ENCODE measurements at places on chromosomes 3 and 15.

GRCh38 chr3:4983739-4984510, 4.7 kb downstream of the BHLHE40 start:
- DNase-seq, result no peak

GRCh38 chr15:66405007-66405406, 18.3 kb downstream of the MAP2K1 start:
- no peak for DNase-seq

- no peak for DNase-seq
These were observed 16.1 kb downstream of the CD276 start for GRCh38 chr15:73700041-73700842.

DNA sequence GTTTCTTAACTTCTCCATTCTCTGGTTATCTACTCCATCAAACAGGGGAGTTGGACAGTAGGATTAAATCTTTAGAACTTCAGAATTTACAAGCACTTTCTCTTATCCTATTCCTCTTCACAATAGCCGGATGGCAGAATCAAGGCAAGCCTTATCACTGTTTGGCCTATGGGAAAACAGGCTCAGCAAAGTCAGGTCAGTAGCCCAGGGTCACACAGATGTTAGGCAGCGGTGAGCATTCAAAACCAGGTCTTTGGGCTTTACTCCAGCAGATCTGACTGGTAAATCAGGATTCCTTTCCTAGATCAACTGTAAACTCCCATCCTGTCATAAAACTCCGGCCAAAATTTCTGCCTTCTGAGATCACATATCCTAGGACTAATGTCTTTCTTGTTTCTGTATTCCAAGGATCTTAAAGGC, 258.4 kb downstream of the OPA1 start:
- no peak for DNase-seq

DNA sequence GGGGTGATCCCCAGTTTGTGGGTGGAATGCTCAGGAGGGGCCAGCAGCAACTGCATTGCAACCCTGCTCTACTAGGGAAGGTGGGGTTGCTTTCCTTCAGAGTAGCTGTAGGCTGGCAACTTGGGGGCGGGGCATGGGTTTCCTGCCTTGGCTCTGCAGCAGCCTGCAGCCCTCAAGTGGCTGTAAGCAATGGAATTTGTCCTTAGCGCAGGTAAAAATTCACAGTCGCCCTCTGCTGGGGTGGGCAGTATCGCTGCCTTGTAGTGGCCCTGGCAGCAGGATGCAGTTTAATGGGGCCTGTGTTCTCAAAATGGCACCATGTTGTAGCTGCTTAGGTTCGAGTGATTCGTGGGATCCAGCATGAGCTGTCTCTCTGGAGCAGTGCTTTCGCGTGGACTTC, 29.8 kb downstream of the STT3B start:
- no peak for DNase-seq

- DNase-seq, result no peak
These were observed 105.1 kb downstream of the MEX3B start for GRCh38 chr15:81940467-81941451.

GRCh38 chr3:8970971-8971589, 7.8 kb upstream of the RAD18 start:
- DNase-seq, result no peak

GRCh38 chr3:124741027-124741426, 10.8 kb downstream of the UMPS start:
- peak; percentile 69 for DNase-seq

- no peak for DNase-seq
These were observed 15.9 kb upstream of the SPTSSB start for GRCh38 chr3:161386991-161387770.

DNA sequence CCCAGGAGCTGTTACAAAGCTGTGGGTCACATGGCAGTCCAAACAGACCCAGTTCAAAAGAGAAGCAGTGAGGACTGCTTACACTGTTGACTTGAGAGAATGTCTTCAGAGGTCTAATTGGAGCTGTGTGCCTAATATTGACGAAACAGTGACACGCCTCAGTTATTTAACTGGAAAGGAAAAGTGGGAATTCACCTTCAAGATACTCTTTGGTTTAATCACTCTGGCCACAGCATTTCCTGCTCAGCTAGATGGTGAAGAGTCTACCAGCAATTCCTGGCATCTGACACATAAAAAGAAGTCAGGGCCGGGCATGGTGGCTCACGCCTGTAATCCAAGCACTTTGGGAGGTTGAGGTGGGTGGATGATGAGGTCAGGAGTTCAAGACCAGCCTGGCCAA, 326.4 kb downstream of the SV2B start:
- peak; percentile 66 for DNase-seq

DNA sequence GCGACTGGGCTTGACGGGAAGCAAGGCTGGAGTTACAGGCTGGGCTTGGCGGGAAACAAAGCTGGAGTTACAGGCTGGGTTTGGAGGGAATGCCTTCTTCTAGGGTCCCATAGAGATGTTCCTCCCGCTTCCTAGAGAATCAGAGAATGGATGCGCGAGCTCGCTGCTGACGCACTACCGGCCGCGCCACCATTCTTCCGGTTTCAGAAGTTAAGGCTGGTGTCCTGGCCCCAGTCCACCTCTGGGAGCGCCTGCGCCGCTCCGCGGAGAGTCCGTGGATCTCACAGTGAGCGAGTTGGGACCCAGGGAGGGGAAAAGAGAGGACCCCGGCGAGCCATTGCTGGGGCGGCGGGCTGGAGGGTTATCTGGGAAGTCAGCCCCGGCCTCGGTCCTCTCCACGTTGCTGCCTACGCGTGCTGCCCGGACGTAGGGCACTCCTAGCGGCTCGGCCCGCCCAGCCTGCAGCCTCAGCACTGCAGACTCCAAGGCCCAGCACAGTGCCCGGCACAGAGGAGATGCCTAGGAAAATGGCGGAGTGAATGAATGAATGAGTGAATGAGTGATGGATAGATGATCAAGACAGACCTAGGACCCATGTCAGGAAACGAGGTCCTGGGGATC, at the start of gene ZNF502:
Gene ZNF502, plus strand, starts transcription at position 206 of the 621 bp plus-strand sequence. CDS start 7,602 bp downstream, outside the sequence.
- DNase-seq, result no peak
